Stimulated activated CD8-positive, alpha-beta memory T cell treated with anti-CD3 and anti-CD28 coated beads, Interleukin-2, amount 100 ng/mL, for 1 hour (primary cell): ENCODE measurements at places on chromosomes 16 and 17.

DNA sequence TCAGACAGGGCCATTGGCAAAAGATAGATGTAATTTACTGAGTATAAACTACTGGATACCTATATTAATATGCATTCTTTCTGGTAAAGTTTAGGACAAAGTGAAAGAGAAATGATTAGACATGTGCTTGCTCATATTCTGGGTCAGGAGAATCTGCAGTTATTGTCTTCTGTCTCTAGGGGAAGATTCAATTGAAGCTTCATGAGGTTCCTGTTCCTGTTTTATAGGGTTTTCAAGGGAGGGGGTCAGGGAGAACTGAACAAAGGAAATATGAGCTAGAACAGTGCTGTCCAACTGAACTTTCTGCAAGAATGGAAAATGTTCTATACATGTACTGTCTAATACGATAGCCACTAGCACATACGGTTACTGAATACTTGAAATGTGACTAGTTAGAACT, 59.3 kb upstream of the CORO6 start:
- no peak for DNase-seq

- DNase-seq, result no peak
Observed at GRCh38 chr16:76942089-76942488, 248.9 kb upstream of the MON1B start.

- DNase-seq, result no peak
Observed at GRCh38 chr16:58435779-58436178, 43.5 kb downstream of the GINS3 start.

DNA sequence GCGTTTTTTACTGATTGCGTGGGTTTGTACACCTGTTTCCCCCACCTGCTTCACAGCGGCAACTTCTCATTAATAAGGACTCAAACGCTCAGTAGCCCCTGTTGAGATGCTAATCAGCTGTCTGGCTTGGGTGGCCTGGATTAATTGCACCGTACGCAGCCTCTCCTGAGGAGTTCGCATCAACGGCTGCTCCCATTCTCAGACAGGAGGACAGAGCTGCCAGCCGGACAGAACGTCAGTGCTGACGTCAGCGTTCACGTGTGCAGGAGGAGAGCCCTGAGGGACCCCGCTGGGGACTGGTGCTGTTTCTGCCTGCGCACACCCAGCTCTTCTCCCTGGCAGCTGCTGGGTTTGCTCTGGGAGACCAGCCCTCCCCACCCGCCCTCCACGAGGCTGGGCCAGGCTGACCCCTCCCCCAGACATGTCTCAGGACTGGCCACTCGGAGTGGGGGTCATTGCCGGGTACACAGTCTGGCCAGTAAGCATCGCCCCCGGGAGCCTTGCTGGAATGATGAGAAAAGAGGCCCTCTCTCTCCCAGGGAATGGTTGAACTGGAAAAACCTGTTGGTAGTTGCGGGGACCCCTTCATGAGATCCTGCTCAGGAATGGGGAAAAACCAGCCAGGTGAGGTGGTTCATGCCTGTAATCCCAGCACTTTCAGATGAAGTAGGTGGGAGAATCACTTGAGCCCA, 5.7 kb upstream of the BANP start:
- no peak for DNase-seq

GRCh38 chr17:61490540-61490975, 38.3 kb downstream of the TBX4 start:
- DNase-seq, result no peak

- DNase-seq, result no peak
Observed at GRCh38 chr17:57669671-57670529, 75.2 kb downstream of the CCDC182 start.

DNA sequence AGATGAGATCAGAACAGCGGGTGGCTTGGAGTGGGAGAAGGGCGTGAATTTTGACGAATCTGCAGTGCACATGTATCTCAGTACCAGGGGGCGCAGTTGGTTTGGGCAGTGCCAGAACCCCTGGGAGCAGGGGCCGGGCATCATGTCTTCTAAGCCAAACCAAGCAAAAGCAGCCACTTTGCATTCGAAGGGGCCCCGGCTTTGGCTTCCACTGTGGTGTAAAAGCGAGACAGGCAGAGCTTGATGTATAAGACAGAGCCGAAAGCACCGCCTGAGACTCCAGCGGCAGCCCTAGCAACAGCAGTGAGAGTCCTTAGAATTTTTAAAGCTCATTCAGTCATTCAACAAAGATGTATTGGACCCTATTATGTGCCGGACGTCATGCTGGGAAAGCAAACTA, 3.8 kb upstream of the XYLT1 start:
- no peak for DNase-seq

DNA sequence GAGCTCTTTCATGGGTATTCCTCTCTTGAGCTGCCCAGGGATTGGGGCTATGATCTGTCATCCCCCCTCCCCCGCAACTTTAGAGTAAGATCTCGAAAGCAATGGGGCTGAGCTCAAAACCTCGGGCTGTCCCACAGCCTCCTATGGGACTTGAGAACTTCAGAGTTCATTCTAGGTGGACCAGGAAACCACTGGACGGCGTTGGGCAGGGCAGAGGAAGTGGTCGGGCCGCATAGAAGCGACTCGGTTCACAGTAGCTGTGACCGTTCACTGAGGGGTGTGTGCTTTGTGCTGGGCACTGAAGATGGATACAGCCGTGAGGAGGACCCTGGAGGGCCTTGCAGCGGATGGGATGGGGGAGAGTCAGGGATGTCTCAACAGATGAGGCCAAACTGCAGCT, 292.0 kb downstream of the CPPED1 start:
- no peak for DNase-seq

- DNase-seq, result no peak
Observed at GRCh38 chr16:69932691-69933392, 18.3 kb upstream of the CLEC18A start.

DNA sequence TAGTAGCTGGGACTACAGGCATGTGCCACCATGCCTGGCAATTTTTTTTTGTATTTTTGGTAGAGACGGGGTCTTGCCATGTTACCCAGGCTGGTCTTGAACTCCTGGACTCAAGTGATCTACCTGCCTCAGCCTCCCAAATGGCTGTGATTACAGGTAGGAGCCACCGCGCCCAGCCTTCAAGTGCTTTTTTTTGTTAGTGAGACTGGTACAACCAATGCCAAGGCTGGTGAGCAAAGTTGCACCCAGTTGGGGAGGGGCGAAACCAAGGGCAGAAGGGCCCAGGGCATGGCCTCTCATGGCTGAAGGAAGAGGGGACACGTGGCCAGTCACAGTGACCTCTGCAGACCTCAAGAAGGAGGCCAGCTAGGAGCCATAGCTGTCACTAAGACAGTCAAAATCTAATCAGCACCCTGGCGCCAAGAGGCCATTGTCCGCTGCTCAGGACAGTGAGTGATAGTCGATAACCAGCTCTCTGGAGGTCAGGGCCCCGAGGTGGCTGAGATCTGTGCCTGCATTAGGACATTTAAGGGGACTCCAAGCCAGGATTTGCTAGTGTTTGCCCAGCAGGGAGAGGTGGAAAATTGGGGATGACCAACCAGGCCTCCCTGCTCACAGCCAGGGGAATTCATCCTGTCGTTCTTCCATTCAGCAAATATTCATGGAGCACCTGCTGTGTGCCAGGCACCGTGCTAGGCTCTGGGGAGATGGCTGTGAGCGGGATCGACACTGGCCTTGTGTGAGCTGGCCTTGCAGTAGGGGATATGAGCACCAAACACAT, 10.2 kb downstream of the IL4R start:
- no peak for DNase-seq

DNA sequence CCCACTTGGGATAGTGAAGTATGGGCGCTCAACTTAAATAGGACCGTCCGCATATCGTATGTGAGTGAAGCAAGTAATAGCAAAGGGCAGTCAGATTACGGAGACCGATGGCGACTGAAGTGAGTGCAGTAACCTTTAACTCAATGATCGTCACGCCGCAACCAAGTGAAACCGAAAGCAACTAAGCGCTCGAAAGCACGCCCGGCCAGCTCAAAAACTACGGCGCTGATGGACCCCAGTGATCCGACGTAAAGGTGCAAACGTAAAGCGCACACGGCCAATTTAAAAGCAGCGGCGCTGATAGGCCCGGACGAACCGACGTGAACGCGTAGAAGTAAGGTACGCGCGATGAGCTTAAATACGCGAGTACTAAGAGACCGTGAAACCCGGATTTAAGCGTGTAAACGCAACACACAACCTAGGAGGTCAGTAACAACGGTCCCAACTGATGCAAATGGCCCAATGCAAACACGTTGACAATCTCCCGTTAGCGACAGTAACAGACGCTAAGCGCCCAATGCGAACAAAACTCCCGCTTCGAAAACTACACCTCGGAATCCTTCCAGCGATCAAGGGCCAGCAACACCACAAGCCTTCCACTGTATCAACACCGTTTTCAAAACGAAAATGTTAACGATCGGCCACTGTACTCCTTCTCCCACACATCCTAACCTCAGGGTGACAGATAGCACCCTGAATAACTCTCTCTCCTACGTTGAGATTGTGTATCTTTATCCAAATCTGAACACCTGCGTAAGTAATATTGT, 37.9 kb upstream of the ARL4D start:
- DNase-seq, result peak; percentile 84

GRCh38 chr16:71404364-71404763, 37.5 kb downstream of the TLE7 start:
- no peak for DNase-seq

- no peak for DNase-seq
Observed at GRCh38 chr17:30278032-30278431, 13.7 kb downstream of the BLMH start.

DNA sequence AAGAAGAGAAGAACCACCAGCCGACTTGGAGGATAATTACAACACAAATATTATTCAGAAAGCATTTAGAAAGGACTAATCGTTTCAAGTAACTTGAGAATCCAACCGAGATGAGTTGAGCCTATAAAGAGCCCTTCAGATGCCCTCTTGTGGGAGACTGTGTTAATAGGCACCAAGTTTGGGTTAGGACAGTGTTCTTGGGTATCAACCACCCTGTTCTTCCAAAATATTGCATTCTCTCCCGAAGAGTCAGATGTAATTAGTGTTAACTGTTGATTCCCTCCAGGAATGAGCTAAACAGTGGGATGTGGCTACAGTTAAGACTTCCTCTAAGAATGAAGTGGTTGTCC, 87.8 kb upstream of the NOL11 start:
- no peak for DNase-seq

- DNase-seq, result no peak
Observed at GRCh38 chr16:4283939-4284338, 11.1 kb upstream of the TFAP4 start.

- DNase-seq, result no peak
Observed at GRCh38 chr17:973053-973452, 6.5 kb downstream of the NXN start.

GRCh38 chr16:2190002-2190658, 6.3 kb downstream of the CASKIN1 start:
- no peak for DNase-seq

GRCh38 chr16:66146798-66147197, 219.7 kb upstream of the CDH5 start:
- DNase-seq, result no peak

GRCh38 chr16:85074225-85074914, 37.9 kb downstream of the CIBAR2 start:
- DNase-seq, result no peak

GRCh38 chr17:66281661-66282369, 20.6 kb upstream of the PRKCA start:
- no peak for DNase-seq

GRCh38 chr17:71989117-71989516, 131.7 kb upstream of the SOX9 start:
- no peak for DNase-seq

DNA sequence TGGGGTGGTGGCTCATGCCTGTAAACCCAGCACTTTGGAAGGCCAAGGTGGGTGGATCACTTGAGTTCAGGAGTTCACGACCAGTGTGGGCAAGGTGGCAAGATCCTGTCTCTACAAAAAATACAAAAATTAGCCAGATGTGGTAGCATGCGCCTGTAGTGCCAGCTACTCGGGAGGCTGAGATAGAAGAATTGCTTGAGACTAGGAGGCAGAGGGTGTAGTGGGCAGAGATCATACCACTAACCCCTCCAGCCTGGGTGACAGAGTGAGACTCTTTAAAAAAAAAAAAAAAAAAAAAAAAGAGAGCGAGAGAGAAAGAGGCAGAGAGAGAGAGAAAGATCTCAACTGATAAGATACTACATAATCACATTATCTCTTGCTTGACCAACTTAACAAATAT, 45.9 kb downstream of the KANSL1 start:
- no peak for DNase-seq

- no peak for DNase-seq
Observed at GRCh38 chr16:53042235-53042701, 10.4 kb downstream of the CHD9NB start.
